GM06990 (cell line): ENCODE measurements at places on chromosomes 2 and 18.

DNA sequence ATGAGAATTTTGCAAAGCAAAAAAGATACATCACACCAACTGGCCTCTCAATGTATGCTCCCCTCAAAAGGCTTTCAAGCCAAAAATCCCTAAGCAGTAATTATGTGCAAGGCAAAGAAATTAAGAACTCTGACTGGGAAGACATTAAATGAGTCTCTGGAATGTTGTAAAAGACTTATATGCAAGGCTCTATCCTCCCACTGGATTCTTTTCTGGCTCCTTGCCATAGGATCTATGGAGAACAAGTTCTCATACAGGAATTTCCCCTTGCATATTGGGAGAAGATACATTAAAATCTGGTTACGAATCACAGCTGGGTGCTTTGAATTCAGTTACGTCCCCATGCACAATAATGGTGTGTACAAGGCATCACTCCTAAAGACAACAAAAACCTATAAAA, 73.4 kb upstream of the ATL2 start:
- no peak for DNase-seq

- DNase-seq, result no peak
Observed at GRCh38 chr2:219010162-219010756, 17.0 kb upstream of the CRYBA2 start.

GRCh38 chr2:159605441-159606178, 10.7 kb downstream of the BAZ2B start:
- DNase-seq, result no peak

DNA sequence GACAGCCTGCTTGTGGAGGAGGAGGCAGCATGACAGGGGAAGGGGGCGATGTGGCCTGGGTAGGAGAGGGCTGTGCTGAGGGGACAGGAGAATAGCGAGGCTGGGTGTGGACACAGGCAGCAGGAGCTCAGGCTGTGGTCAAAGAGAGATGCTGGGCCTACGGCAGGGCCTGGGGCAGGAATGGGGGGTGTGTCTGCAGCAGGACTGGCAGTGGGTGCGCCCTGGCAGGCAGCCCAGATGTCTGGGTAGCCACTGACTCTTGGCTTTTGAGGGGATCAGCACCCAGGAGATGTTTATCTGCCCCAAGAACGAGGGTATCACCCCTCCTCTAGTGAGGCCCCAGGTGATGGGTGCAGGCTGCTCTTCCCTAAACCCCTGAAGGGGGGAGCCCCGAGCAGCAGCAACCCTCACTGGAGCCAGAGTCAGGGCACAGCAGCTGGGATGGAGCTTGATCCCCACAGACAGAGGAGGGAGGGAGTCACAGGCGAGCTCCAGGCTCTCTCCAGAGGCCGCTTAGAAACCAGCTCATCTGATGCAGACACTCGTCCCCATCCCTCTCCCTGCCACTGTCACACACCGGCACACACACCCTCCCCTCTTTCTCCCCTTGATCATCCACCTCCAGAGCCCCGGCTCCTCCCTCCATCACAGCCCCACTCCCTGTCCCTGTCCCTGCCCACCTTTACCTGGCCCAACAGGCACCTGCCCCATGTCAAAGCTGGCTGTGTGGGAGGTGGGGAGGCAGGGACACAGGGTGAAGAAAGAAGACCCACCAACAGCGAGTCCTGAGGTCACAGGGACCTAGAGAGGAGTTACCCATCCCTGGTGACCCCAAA, 29.8 kb upstream of the TNS1 start:
- DNase-seq, result no peak

DNA sequence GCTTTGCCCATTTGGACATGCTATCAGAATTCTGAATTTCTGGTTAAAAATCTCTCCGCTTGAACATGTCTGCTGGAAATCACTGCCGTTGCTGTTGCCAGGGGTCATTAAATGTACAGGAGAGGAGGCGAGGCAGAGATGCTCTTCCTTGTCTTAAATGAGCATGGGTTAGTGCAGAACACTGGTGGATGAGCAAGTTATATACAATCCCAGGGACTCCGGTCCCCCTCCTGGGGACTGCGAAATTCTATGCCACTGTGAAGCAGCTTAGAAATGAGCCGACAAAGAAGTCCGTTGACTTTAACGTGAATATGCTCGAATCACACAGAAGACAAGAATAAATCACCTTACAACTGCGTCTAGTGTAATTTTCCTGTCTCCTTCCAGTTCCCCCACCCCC, 95.1 kb upstream of the KLHL14 start:
- DNase-seq, result no peak

GRCh38 chr2:205025580-205026240, 480.4 kb downstream of the PARD3B start:
- DNase-seq, result no peak
